ENCODE measurements at places on chromosomes 1 and 21. TPM values are rescaled to one million over a fixed set of nuclear protein-coding genes. Genes with fewer than 3 reads are reported as not detected.
A peak's percentile ranks its signal among the peaks of the same experiment; 100 is the strongest.

DNA sequence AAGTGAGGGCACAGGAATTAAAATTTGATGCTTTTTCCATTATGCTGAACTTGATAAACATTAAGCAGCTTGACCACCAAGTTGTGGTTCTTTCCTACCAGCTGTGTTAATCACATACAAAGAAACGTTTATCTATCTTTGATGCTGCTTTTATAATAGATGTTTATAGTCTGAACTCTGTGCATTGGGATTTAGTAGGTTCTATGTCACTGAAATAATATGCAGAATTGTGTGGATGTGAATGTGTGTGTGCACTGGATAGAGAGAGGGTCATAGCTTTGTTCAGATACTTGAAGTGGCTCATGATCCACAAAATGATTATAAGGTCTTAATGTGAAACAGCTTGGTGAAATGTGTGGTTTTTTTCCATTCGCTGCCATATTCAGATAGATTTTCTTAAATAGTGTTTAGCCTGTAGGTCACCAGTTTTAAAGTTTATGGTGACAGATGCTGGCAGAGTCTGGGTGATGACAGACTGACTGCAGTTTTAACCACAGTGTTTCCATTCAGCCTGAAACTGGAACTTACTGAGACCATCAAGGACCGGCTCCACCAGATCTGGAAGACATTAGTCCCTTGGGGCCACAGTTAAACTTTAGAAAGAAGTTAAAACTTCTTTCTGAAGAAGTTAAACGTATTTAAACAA, 10.2 kb downstream of the DDI2 start:
- DNase-seq: no peak

DNA sequence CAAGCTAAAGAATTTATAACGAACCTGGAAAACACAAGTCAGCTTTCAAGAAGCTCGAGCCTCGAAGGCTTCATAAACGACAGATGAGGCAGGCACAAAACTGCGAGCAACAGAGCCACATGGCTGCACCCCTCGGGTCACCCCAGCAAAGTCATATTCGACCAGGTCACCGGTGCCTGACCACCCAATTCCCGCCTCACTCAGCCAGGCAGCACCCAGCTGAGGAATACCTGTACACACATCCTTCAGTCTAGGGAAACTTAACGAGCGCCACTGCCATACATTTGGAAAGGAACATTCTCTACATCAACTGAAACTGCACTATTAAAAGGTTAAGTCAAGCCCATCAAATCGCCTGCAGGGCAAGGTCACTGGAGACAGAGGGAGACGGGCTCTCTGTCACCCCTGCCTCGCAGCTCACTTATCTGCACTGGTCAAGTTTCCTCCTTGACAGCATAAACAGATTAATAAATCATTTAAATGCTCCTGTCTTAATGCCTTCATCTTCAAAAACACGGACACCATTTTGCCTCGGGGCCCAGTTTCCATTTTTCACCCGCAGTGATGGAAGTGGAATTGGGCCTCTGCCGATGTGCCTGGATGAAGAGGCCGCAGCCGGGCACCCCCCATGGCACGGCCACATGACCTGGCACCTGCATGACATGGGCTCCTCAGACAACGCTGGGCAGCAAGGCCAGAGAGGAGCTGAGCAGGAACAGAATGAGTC, 20.6 kb downstream of the NPHP4 start:
- no peak for DNase-seq

DNA sequence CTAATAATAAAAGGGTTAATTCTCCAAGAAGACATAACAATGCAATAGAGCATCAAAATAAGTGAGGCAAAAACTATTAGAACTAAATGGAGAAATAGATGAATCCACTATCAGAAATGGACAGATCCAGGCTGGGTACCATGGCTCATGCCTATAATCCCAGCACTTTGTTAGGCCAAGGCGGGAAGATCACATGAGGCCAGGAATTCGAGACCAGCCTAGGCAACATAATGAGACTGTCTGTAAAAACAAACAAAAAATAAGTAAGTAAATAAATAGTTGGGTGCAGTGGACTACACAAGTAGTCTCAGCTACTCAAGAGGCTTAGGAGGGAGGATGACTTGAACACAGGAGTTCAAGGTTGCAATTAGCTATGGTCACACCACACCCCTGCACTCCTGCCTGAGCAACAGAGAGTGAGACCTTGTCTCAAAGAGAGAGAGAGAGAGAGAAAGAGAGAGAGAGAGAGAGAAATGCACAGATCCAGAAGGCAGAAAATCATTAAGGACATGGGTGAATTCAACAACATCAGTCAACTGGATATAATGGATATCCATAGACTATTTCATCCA, 12.3 kb downstream of the FRRS1 start:
- no peak for DNase-seq

DNA sequence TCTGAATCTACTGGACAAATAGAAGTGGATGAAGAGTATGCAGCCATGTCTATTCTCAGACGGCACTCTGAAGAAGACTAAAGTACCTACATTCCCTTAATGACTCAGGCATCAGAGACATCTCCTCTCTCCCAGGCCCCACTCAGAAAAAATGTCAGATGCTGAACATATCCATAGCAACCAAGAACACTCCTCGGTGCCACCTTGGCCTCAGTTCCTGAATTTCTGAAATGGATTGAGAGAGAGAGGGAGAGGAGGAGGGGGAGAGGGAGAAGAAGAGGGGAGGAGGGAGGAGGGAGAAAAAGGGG, 16.0 kb upstream of the OVAAL start:
- no peak for DNase-seq

- no peak for DNase-seq
These were observed 40.8 kb downstream of the PTPRC start for GRCh38 chr1:198679535-198680173.

SELP gene
- 0.85 TPM for polyA plus RNA-seq

DMRTA2 gene
- polyA plus RNA-seq: not detected

- DNase-seq: no peak
These were observed 163.7 kb downstream of the HS2ST1 start for GRCh38 chr1:87077959-87078639.

DNA sequence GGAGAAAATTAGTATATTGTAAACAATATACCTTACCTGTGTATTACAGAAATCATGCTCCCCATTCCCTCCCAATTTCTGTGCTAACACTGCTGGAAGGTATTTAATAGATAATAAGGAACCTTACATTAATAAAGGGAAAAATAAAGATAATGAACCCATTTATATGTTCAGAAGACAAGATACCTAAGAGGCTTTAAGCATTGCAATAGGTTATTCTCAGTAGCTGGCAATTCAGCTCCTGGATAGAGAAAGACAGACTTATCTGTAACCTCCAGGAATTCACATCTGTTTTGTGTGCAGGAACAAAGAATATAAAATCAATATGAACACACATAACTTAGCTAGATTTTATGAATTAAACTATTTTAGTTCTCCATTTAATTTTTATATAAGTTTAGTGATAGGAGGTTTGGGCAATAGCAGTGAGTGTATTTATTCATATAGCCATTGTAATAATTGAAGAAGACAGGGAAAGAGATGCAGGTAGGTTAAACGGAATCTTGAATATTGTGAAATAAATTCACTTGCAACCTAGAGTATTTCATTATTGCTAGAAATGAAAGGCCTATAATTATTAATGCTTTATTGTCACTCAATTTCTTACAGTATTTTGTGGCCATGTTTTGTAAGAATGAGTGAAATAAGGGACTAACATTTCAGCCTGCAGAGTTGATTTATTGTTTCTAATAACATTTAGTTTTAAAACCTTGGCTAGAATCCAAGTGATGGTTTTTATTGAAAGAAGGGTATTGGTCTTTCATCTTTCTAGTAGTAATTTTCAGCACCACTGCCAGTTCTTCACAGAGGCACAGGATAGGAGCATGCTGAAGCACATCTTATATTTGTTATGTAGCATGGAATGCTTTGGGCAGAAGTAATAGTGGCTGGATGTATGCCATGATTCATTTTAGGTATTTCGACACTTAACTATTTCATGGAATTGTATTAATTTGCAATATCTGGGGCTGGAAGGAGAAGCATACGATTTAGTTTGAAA, 1.5 kb downstream of the XPR1 start:
- no peak for DNase-seq

SLC30A2 gene
- polyA plus RNA-seq: not detected

VTCN1 gene
- polyA plus RNA-seq: not detected

CELA2A gene
- not detected for polyA plus RNA-seq

GSTM3 gene
- polyA plus RNA-seq: 3.2 TPM

DNA sequence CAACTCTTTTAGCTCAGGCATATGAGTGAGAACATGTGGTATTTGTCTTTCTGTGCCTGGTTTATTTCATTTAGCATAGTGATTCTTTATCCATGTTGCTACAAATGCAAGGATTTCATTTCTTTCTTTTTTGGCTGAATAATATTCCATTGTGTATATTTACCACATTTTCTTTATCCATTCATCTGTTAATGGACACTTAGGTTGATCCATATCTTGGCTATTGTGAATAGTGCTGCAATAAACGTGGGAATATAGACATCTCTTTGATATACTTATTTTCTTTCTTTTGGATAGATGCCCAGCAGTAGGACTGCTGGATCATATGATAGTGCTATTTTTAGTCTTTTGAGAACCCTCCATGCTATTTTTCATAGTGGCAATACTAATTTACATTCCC, 30.8 kb downstream of the ASB17 start:
- DNase-seq: no peak

- DNase-seq: no peak
These were observed 48.0 kb downstream of the ACTN2 start for GRCh38 chr1:236734141-236734765.

- no peak for DNase-seq
These were observed 9.5 kb upstream of the CLIC4 start for GRCh38 chr1:24735509-24736375.

DNA sequence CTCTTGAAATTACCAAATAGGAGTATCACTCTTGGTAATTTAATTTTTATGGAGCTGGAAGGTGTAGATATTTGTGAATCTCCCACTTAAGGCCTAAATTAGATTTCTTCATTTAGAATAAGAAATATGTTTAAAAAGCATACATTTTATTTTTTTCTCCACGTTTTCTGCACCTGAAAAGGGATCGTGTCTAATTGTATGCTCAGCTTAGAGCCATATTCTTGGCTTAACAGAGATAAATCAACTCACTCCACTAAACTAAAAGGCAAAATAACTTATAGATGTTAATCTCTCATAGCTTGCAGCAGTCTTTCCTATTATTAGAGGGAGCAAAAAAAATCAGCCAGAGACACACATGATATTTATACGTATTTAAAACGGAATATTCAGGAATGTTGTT, 336.8 kb upstream of the SGIP1 start:
- no peak for DNase-seq

GRCh38 chr1:233393926-233394680, 66.6 kb downstream of the MAP3K21 start:
- no peak for DNase-seq

DNA sequence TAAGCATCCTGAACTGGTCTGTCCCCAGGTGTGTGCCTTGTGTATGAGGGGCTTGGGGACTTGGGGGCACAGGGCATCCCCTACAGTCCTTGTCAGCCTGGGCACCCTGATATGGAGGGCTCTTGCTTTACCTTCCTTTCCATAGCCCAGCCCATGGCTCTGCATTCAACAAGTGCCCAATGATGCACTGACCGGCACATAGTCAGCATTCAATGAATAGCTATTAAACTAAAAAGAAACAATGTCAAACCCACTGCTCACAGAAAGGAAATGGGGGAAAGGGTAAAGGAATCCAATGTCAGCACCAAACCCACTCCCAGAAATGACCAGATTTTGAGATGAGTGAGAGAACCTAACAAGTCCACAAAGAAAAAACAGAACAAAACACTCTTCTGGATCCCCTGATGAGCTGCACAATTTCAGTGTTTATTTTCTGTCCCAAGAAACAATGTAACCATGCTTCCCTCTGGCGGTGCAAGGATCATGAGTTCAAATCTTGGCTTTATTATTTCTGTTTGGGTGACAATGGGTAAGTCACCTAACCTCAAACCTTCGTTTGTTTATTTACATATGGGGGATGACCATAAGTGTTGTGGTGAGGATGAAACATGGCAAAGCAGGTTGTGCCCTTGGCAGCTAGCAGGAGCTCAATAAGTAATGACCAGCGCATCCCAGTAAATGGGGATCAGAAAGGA, 22.0 kb downstream of the SYT6 start:
- no peak for DNase-seq

- peak; percentile 22 for DNase-seq
These were observed 306.4 kb downstream of the DUSP10 start for GRCh38 chr1:221435504-221435904.

Measured in CD14-positive monocyte (primary cell).